ENCODE measurements at places on chromosomes 7 and 10. TPM values are rescaled to one million over a fixed set of nuclear protein-coding genes. Genes with fewer than 3 reads are reported as not detected.

Gene ZNF503
- 6.4 TPM for total RNA-seq

Gene PRF1
- 0.40 TPM for total RNA-seq

Gene TAS2R3
- 5.7 TPM for total RNA-seq

Gene WEE2
- total RNA-seq, result 0.22 TPM

Gene PTPN20
- total RNA-seq, result 7.4 TPM

Gene PRSS1
- total RNA-seq, result not detected

DNA sequence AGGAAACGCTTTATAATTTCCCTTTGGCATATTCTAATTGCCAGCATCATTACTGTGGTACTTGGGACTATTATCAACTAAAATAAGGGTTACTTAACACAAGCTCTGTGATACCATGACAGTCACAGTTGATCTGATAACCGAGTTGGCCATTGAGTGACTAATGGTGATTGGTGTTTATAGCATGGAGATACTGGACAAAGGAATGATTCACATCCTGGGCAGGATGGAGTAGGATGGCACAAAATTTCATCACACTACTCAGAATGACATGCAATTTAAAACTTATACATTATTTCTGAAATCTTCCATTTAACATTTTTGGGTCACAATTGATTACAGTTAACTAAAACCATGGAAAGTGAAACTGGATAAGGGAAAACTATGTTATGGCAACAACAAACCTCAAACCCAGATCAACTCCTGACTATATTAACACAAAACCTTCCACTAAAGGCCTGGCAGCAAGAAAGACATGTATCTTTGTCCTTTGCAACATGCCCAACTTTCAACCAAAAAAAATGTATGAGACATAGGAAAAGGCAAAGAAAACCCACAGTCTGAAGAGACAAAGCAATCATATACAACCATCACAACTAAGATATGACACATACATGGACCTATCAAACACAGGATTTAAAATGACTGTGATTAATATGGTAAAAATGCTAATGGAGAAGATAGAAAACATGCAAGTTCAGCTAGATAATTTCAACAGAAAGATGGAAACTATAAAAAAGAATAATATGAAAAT, 208.5 kb upstream of the NRP1 start:
- no peak for DNase-seq

DNA sequence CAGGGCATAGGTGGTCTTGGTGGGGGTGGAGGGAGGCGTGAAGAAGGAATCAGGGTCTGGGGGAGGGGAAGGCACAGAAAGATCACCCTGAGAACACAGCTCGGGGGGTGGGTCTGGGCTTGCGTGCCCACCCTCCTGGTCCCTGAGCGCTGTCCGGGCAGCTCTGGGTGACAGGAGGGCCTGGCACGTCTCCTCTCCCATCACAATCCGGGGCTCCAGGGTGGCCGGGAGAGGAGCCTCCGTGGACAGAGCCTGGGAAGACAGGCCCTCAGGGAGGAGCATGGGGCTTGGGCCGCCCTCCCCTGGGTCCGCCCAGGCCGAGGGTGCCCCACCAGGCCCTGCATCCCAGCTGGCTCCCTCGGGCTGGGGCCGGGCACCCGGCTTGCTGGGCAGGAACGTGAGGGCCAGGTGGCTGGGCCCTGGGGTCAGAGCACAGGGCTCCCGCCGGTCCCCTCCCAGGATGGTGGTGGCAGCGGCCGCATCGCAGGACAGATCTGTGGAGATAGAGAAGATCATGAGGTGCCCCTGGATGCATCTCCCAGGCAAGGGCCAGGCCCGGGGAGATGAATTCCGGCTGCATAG, 3.1 kb downstream of the NACAD start:
- no peak for DNase-seq

- DNase-seq, result no peak
Observed at GRCh38 chr7:73613954-73614735, 10.2 kb downstream of the MLXIPL start.

DNA sequence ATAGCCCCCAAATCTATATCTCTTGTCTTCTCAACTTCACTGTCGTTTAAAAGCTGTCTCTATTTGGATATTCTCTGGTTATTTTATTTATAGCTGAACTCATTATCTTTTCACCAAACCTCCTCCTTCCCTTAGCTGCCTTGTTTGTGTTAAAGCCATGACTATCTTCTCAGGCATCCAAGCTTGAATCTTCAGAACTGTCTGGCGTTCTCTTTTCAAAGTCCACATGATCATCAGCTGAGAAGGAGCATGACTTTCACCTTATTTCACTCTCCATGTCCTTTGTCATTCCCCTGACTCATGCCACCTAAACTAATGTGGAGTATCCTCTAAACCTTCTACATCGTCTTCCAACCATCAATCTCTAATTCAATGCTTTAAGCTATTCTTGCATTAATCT, 5.7 kb upstream of the GLCCI1 start:
- no peak for DNase-seq

DNA sequence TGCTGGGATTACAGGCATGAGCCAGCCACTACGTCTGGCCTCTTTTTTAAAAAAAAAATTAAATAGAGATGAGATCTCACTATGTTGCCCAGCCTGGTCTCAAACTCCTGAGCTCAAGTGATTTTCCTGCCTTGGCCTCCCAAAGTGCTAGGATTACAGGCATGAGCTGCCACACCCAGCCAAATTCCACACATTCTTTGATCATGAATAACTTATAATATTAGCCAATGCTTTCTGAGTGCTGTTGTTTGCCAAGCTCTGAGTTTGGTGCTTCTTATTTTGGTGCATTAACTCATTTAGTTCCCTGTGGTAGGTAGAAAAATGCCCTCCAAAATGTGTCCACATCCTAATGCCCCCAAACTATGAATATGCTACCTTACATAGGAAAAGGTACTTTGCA, 47.2 kb upstream of the MKI67 start:
- no peak for DNase-seq

DNA sequence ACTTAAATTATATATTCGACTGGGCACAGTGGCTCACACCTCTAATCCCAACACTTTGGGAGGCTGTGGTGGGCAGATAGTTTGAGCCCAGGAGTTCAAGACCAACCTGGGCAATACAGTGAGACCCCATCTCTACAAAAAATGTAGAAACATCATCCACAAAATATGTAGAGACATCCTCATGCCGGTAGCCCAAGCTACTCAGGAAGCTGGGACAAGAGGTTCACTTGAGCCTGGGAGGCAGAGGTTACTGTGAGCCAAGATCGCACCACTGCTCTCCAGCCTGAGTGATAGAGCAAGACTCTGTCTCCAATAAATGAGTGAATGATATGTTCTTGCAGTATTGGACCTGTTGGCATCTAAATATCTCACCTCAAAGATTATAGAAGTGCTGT, 22.6 kb upstream of the TNS3 start:
- no peak for DNase-seq

DNA sequence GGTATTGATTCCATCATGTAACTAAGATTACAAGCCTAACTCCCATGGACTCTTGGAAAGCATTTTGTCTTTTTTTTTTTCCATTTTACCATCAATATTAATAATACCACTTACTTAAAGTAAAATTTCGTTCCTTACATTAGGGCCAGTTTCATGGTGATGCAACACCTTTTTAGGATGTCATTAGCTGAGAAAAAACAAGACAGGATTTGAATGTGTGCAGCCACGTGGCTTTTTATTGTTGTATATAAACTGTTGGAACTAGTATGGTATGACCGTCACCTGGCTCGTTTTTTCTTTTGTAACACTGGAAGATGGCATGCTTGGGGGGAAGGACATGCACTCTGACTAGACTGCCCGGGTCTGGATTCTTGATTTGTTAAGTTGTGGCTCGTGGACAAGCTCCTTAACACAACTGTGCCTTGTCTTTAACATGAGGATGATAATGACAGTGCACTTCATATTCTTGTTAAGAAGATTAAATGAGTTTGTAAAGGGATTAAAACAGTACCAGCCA, 42.1 kb downstream of the ARHGAP21 start:
- DNase-seq, result no peak

- no peak for DNase-seq
Observed at GRCh38 chr10:131929122-131929845, 28.5 kb downstream of the PPP2R2D start.

GRCh38 chr10:101042667-101043362, 11.8 kb downstream of the SFXN3 start:
- DNase-seq, result peak; percentile 97

DNA sequence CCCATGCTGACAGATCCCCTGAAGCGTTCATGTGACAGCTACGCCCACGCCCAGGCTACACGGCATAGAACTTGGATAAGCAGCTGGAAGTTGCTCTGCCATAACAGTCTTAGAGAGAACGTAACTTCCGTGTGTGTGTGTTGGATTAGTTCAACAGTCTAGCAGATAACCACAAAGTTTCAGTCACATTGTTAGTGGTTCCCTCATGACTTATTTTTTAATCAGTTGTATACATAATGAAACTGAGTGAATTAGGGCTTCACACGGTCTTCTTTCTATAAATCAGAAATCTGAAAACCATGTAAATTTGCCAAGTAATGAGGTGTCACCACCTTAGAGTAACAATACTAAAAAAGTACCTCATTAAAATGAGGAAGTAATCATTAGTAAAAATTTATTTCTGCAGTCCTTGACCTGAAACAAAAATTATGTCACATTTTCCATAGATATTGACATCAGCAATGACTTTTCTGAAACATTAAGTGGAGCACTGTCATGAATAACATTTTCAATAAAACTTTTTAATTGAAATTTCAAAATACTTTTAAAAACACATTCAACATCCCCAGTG, 21.7 kb upstream of the MACC1 start:
- DNase-seq, result no peak

DNA sequence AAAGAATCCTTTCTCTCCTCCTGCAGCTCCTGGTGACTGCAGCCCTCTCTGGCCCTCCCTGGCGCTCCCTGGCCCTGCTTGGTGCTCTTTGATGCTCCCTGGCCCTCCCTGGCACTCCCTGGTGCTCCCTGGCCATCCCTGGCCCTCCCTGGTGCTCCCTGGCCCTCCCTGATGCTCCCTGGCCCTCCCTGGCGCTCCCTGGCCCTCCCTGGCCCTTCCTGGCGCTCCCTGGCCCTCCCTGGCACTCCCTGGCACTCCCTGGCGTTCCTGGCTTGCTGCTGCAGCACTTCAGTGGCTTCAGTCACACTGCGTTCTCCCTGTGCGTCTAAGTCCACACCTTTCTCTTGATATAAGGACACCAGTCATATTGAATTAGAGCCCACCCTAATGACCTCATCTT, 15.2 kb upstream of the FGFR2 start:
- no peak for DNase-seq

- DNase-seq, result no peak
Observed at GRCh38 chr7:150374472-150374871, 4.7 kb upstream of the ZNF775 start.

DNA sequence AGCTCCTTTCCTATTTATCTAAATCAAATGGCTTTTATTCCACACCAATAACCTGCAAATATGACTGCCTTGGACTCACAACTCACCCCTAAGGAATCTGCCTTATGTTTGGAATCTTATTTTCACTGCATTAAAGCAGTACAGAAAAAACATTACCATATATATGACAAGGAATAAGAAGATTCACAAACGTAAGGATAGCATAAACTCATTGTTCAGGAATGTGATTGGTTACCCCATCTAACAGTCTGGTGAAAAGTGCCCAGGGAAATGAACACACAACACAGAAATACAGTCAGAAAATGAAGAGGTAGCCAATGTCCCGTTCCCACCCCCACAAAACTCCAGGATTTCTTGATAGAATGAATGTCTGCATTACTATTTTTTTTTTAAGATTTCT, 2.0 kb downstream of the PPP3CB start:
- no peak for DNase-seq

DNA sequence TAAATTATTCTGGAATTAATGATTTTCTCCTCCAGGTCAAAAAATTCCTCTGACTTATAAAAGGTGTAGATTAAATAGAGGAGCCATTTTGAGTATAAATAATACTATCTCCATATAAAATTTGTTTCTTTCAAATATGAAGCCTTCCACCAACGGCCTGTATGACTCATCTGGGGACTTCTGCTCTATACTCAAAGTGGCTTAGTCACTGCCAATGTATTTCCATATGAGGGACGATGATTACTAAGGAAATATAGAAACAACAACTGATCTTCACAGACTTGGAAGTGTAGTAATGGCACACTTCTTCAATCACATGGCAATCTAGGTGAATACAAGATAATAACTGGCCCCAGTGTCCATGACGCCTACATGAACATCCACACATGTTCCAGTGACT, 335.6 kb upstream of the HGF start:
- DNase-seq, result no peak

GRCh38 chr7:114415064-114415989, 712 bp downstream of the FOXP2 start:
- DNase-seq, result no peak

GRCh38 chr10:51656503-51656902, 42.9 kb downstream of the CSTF2T start:
- no peak for DNase-seq

GRCh38 chr10:17453373-17454091, 863 bp downstream of the ST8SIA6 start:
- DNase-seq, result no peak

- DNase-seq, result no peak
Observed at GRCh38 chr7:88835147-88835728, 39.7 kb upstream of the TEX47 start.
